ENCODE measurements at places on chromosomes 4 and X. TPM values are rescaled to one million over a fixed set of nuclear protein-coding genes. Genes with fewer than 3 reads are reported as not detected.

- no peaks in the 10 kb centered on the region for H3K4me1 ChIP-seq
- no peak overlapping the region for H3K27ac ChIP-seq
- no peak for DNase-seq
These were observed 10.8 kb upstream of the CITED1 start for GRCh38 chrX:72316408-72317110.

- no peak for DNase-seq
- H3K27ac ChIP-seq, result no peak overlapping the region
- H3K27me3 ChIP-seq, result no peaks in the 10 kb centered on the region
- no peaks in the 10 kb centered on the region for H3K4me1 ChIP-seq
- no peak overlapping the region for H3K4me3 ChIP-seq
These were observed 101.5 kb downstream of the PRDM5 start for GRCh38 chr4:120821029-120821428.

DNA sequence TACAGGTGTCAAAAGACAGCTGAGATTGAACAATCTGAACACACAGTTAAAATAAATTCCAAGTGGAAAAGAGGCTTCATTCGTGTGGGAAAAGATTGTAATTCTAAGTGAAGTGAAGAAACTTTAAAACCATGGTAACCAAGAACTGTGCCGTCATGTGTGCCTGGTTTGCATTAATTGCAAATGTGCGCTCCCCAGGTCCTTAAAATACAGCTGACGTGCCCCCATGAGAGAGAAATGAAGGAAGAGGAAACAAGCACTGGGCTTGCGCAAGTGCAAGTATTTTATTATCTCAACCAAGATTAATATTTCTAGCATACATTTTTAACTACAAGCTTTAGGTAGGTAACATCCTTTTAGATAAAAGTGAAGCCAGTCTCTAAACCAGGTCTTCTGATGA lies 92.5 kb downstream of the PARM1 start:
- no peaks in the 10 kb centered on the region for H3K4me1 ChIP-seq
- no peak overlapping the region for H3K4me3 ChIP-seq
- no peaks in the 10 kb centered on the region for H3K36me3 ChIP-seq
- no peak for DNase-seq
- no peaks in the 10 kb centered on the region for H3K27me3 ChIP-seq
- no peak overlapping the region for H3K27ac ChIP-seq

DNA sequence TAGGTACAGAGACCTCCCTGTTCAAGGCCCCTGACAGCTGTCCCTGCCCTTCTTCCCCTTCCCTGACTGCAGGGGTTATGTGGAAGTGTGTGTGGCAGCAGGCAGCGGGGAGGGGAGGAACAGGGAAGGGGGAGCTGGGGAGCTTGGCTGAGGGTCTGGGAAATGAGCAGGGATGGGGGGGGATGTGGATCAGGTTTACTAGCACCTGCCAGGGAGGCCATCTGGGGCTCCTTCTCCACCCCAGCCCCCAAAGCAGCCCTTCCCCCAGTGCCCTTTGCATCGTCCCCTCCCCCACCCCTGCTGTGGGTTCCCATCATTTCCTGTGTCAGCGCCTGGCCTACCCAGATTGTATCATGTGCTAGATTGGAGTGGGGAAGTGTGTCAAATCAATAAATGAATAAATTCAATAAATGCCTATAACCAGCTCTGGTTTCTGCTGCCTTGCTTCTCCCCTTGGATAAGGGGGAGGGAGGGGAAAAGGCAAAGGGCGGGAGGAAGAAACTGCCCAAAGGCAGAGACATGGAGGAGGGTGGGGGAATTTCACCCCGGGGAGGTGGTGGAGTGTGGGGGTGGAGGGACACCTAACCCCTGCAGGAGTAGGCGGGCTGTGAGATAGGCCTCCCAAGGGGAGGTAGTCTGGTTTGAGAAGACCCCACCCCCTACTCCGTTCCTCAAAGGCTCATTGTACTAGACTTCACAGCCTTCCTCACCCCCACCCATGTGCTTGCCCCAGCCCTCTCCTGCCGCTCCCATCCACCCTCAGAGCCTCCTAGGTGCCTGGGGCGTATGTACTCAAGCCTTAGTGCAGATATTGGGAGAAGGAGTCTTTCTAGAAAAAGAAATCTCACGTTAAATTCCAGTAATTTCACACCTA lies 3.2 kb downstream of the CXorf65 start:
- no peak overlapping the region for H3K4me3 ChIP-seq
- DNase-seq, result no peak
- no peak overlapping the region for H3K27ac ChIP-seq
- H3K36me3 ChIP-seq, result no peaks in the 10 kb centered on the region

The PSAPL1 gene
- not detected for total RNA-seq

The CENPI gene
- 0.66 TPM for total RNA-seq

The THAP9 gene
- 8.9 TPM for total RNA-seq

GRCh38 chrX:69072486-69073006 lies 92.7 kb downstream of the PJA1 start:
- no peak overlapping the region for H3K4me3 ChIP-seq
- H3K4me1 ChIP-seq, result no peaks in the 10 kb centered on the region
- no peak overlapping the region for H3K27ac ChIP-seq
- no peak for DNase-seq
- no peaks in the 10 kb centered on the region for H3K27me3 ChIP-seq
- no peaks in the 10 kb centered on the region for H3K36me3 ChIP-seq

The H2AZ1 gene
- 316 TPM for total RNA-seq

The TNIP3 gene
- not detected for total RNA-seq

The ZBTB49 gene
- 1.7 TPM for total RNA-seq

DNA sequence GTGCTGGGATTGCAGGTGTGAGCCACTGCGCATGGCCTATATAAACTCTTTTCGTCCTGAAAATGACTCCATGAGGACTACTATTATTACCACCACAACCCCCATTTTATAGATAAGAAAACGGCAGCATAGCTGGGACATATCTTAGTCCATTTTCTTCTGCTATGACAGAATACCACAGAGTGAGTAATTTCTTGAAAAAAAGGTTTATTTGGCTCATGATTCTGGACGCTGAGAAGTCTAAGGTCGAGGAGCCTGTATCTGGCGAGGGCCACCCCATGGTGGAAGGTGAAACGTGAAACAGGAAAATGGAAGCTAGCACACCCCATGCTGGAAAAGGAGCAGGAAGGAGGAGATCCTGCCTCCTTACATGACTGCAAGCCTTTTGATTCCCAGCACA lies 68.9 kb downstream of the SMIM20 start:
- no peak overlapping the region for H3K27ac ChIP-seq
- H3K4me3 ChIP-seq, result no peak overlapping the region
- H3K36me3 ChIP-seq, result no peaks in the 10 kb centered on the region
- no peaks in the 10 kb centered on the region for H3K27me3 ChIP-seq

The HNRNPH2 gene
- total RNA-seq, result 42.3 TPM

GRCh38 chr4:86032476-86033022 lies 327.3 kb downstream of the MAPK10 start:
- no peaks in the 10 kb centered on the region for H3K36me3 ChIP-seq
- no peak overlapping the region for H3K4me3 ChIP-seq
- H3K27me3 ChIP-seq, result no peaks in the 10 kb centered on the region
- H3K27ac ChIP-seq, result peak overlapping the region; percentile 72
- DNase-seq, result no peak
- peaks cover 6% of the 10 kb centered on the region for H3K4me1 ChIP-seq

- no peaks in the 10 kb centered on the region for H3K4me1 ChIP-seq
- no peak overlapping the region for H3K4me3 ChIP-seq
- DNase-seq, result no peak
- H3K27ac ChIP-seq, result no peak overlapping the region
These were observed 146.8 kb upstream of the RBPJ start for GRCh38 chr4:26174027-26174426.
